ENCODE measurements at places on chromosomes 12 and 14.

DNA sequence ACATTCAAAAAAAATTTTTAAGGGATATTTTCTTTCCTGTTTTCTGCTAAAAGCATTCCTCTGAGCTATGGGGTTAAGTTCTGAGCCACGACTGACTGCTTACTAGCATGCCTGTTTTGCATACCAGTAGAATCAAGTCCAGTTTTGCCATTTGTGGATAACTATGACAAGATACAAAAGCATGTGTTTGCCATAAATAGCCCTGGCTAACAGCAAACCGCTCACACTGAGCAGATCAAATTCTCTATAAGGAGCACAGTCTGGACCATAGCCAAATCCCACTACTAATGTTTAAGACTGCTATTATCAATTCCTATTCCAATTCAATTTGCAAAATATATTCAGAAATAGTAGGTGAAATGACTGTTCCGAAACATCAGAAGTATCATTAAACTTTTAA lies 3.2 kb downstream of the CFL2 start:
- no peaks in the 10 kb centered on the region for H3K36me3 ChIP-seq
- no peaks in the 10 kb centered on the region for H3K4me1 ChIP-seq
- H3K27me3 ChIP-seq = no peaks in the 10 kb centered on the region
- peak overlapping the region; percentile 94 for H3K27ac ChIP-seq
- H3K4me3 ChIP-seq = no peak overlapping the region

- no peaks in the 10 kb centered on the region for H3K36me3 ChIP-seq
- H3K27me3 ChIP-seq = no peaks in the 10 kb centered on the region
- H3K4me1 ChIP-seq = peaks cover 20% of the 10 kb centered on the region
- H3K4me3 ChIP-seq = no peak overlapping the region
- DNase-seq = no peak
- no peak overlapping the region for H3K27ac ChIP-seq
These were observed 13.9 kb upstream of the GYS2 start for GRCh38 chr12:21618566-21618965.

GRCh38 chr12:4626543-4626942 lies 22.3 kb downstream of the AKAP3 start:
- H3K27ac ChIP-seq = no peak overlapping the region
- H3K36me3 ChIP-seq = no peaks in the 10 kb centered on the region
- H3K4me3 ChIP-seq = no peak overlapping the region
- no peaks in the 10 kb centered on the region for H3K27me3 ChIP-seq

DNA sequence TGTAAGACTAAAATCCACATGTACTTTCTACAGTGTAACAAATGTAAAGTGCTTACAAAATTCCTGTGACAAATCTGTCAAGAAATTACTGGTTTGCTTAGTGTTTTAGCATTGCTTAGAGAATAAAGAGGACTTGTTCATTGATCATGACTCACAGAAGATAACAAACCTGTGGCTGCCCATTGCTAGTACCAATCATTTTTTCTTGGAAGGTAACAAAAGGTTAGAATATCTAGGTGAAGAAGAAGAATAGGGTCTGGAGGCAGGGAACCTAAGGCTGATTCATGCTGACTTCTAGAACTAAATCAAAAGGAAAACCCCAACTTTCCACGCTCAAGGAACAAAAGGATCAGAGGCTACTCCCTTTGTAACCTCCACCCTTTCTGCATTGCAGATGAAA lies 232.7 kb upstream of the ABCD2 start:
- H3K36me3 ChIP-seq = no peaks in the 10 kb centered on the region
- H3K27me3 ChIP-seq = no peaks in the 10 kb centered on the region
- H3K4me1 ChIP-seq = no peaks in the 10 kb centered on the region
- no peak for DNase-seq
- H3K27ac ChIP-seq = no peak overlapping the region

DNA sequence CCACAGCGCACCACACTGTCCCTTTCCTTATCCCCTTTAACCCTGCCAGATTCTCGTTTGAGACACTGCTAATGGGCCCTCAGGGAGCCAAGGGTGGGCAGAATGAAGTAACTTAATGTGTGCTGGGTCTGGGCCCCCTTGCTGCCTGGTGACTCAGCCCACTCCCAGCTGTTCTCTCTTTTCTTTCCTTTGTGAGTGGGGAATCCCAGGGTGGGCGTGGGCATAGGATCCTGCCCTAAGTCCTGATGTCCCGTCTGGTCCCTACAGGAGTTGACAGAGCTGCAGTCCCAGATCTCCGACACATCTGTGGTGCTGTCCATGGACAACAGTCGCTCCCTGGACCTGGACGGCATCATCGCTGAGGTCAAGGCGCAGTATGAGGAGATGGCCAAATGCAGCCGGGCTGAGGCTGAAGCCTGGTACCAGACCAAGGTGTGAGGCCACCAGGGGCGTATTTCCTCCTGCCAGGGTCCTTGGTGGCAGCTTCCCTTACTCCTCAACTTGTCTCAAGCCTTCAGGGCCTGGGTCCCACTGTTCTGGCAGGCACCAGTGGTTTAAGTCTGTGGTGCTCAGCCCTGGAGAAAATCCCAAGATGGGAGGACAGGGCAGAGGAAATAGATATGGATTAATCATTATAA lies 8.3 kb downstream of the KRT7 start:
- no peaks in the 10 kb centered on the region for H3K36me3 ChIP-seq
- H3K27ac ChIP-seq = no peak overlapping the region
- H3K27me3 ChIP-seq = no peaks in the 10 kb centered on the region

All from esophagus squamous epithelium (tissue), 5 donors.